Stimulated activated CD4-positive, alpha-beta T cell treated with anti-CD3 and anti-CD28 coated beads, Interleukin-12 subunit alpha, Interleukin-12 subunit beta, amount 100 ng/mL, for 48 hours (primary cell): ENCODE measurements at places on chromosomes 1 and 21.
A peak's percentile ranks its signal among the peaks of the same experiment; 100 is the strongest.

DNA sequence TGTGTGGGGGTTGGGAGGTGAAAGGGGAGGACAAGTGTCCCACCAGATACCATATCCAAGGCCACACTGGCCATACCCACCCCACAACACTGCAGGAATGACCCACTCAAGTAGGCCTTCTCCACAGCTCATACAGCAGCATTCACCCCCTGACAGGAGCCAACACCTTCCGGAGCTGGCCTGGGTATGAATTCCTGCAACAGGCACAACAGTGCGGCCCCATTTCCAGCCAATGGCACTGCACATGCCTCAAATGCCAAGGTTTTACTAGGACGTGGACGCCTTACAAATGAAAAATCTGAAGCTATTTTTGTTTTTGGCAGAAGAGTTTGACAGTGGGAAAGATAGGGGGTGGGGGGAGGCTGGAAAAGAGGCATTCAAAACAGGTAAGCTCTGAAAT is 2.0 kb downstream of the KCND3 start:
- DNase-seq, result no peak

GRCh38 chr21:29888437-29888836 is 51.4 kb downstream of the GRIK1 start:
- DNase-seq, result no peak

DNA sequence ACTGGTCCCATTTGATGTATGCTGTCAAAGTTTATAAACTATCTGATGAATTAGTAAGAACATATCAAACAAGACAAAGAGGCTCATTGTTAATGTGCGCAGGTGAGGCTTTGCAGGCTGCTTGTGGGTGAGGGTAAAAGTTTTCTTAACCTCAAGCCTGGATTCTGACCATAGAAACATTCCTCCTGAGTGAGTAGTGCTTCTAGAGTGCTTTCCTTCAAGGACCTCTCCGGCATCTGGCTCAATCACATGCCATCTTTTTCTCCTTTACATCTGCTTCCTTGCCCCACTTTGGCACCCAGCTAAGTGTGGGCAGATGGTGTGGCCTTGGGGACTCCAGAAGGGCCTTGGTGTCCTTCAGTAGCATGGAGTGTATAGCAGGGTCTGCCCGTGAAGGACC is 104.0 kb downstream of the ROR1 start:
- no peak for DNase-seq

- no peak for DNase-seq
Measured at GRCh38 chr1:68528243-68528642, 31.4 kb upstream of the DEPDC1 start.

DNA sequence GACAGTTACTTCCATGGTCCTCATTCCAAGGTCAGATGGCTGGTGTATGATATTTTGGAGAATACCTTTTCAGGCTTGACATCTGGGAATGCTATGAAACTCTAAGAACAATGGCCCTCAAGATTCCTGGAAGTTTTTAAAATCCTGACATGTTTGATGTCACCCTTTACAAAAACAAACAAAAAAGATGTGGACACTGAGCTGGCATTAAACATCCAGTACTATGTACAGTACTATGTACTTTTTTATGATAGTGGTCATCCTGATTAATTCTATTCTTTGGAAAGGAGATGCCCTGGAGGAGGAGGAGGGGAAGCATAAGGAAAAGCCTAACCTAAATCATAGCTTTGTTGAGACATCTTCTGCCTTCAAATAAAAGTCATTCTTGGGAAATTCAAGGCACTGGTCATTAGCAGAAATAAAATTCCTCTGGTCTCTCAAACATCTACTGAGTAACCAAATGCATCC is 235.4 kb downstream of the HMCN1 start:
- DNase-seq, result no peak

DNA sequence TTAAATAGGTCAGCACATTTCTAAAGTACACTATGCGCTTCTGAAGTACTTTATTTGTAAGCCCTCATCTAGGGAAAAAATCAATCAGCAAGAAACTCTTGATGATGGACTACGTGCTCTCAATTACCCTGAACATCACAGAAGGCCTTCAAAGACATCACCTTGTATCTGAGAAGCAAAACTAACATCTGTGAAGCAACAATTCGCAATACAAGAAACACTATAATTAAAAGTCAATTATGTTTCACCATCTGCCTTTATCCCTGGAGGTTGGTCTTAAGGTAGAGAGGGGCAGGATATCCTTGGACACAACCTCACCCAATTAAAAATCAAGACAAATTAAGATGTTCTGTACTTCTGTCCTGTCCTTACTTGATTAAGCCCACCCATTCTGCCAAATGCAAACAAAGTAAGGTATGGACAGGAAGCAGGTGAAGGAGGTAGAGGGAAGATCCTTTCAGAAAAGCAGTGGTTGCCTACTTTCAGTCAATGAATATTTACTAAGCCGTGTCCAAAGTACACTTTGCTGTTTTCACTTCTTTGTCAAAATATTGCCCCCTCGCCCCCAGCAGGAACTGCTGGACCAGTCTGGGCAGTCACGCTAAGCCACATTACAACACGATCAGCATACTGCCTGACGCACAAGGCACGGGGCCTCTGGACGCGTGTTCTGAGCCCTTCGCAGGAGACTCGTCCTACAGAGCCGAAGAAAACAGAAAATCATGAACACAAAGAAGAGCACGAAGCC is 887 bp downstream of the SLC19A2 start:
- DNase-seq, result no peak

DNA sequence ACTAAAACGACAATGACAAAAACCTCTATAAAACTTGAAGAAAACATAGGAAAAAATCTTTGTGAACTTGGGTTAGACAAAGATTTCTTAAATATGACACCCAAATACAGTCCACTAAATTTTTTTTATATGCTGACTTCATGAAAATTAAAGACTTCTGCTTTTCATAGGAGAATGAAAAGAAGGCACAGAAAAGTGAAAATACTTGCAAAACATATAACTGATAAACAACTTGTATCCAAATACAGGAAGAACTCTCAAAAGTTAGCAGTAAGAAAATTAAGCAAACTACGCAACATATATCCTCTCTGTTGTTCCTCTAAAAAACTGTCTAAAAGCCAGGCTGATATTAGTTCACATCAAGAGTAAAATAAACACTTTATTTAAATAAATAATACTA is 53.6 kb downstream of the KIFAP3 start:
- DNase-seq, result no peak

GRCh38 chr1:5579966-5580365 is 412.3 kb downstream of the NPHP4 start:
- no peak for DNase-seq

GRCh38 chr1:85122169-85122568 is 73.9 kb upstream of the MCOLN3 start:
- DNase-seq, result no peak

DNA sequence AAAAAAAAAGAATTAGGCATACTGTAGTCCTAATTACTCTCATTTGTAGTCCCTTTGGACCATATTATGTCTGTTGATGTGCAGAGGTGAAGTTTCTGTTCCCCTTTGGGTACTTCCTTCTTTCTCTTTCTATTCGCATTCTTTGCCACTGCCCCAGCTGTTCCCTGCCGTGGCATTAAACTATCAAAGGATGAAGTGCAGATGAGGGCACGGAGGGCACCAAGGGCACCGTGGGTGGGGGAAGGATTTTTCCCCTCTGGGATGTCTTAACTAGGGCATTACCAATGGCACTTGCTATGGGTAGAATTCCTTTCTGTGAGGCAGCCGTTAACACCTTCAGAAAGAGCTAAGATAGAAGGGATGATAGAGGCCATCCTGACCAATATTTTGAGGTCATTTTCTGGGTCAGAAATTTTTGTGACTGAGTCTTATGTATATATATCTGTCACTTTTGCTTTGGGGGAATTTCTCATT is 4.9 kb upstream of the MAPKAPK2 start:
- no peak for DNase-seq

DNA sequence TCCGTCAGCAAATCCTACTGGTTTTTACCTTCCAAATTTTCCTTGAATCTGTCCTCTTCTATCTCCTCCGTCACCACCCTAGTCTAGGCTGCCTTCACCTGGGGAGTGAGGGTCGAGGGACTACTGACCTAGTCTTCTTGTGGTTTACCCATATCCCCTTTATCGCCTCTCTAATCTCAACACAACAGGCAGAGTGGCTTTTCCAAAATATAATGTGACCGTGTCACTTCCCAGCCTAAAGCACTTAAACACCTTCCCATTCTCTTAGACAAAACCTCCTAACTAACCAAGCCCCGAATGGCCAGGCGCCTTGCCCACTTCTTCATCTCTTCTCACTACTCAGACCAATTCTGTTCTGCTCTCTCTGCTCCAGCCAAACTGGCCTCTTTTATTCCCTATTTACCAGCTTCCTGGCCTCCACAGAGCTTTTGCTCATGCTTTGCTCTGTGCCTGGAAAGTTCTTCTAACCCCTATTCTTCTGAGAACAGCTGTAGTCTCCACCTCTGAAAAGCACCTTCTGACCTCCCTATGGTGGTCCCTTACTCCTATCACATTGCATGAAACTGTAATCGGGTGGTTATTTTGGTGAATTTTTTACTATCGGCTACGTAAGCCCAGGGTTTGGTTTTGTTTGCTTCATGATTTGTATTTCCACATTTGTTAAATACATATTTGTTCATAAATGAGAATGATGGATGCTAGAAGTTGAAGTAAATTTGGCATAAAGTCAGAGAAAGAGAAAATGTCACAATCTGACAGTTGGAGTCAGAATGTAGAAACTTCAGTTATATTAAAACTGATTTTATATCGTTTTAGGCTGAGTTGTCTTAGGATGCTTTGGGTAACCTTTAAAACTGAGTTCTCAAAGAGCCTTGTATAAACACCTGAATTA is 1.2 kb upstream of the NBPF1 start:
- no peak for DNase-seq

- no peak for DNase-seq
Measured at GRCh38 chr1:193741228-193741627, 554.8 kb upstream of the B3GALT2 start.

GRCh38 chr1:167499664-167500101 is 18.6 kb downstream of the CD247 start:
- no peak for DNase-seq

- no peak for DNase-seq
Measured at GRCh38 chr1:17441265-17441992, 2.0 kb upstream of the RCC2 start.

GRCh38 chr1:54052431-54052933 is 522 bp downstream of the TMEM59 start:
- peak; percentile 16 for DNase-seq
